ENCODE measurements at places on chromosomes 13 and 19.

DNA sequence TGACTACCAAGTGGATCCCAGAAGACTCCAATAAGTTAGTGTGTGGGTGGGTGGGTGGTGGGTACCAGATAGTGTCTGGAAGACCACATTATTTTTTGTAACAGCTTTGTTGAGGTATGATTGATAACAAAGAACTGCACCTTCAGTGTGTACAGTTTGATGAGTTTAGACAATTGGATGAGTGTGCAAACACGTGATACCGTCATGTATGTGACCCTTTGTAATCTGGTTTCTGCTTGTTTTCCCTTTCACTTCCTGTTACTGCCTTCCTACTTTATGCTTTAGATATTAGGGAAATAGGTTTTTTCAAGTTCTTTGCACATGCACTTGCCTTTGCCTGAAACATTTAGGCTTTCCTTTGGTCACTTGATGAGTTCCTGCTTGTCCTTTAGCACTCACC, 8.5 kb downstream of the RPL21 start:
- H3K27ac ChIP-seq: no peak overlapping the region
- H3K4me3 ChIP-seq: no peak overlapping the region
- H3K36me3 ChIP-seq: peaks cover 38% of the 10 kb centered on the region
- H3K27me3 ChIP-seq: no peaks in the 10 kb centered on the region
- DNase-seq: no peak

DNA sequence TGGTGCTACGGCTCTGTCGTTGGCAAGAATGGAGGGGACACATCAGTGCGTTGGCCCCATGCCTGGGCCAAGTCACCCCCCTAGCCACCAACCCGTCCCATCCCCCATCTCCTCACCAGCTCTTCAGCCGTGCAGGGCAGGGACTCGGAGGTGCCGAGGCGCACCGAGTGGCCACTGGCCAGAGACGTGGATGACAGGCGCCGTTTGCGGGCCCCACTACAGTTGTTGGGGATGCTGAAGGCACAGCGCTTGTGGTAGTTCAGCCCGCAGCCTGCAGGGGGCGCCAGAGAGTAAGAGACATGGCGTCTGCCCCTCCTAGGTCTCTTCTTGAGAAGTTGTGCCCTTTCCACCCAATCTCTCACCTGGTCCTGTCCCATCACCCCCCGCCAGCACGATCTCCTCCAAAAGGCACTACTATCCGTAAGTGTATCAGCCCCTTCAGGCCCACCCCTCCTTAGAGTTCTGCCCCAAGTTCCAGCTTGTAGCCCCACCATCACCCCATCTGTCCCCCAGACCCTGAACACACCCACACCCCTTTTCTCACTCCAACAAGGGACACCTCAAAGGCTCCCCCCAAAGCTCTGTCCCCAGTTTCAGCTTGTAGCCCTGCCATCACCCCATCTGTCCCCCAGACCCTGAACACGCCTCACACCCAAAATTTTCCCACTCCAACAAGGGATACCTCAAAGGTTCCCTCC, 12.4 kb downstream of the PRKD2 start:
- no peak overlapping the region for H3K27ac ChIP-seq
- no peak overlapping the region for H3K4me3 ChIP-seq
- H3K4me1 ChIP-seq: no peaks in the 10 kb centered on the region
- H3K27me3 ChIP-seq: no peaks in the 10 kb centered on the region
- peak; percentile 94 for DNase-seq
- H3K36me3 ChIP-seq: peaks cover 18% of the 10 kb centered on the region

GRCh38 chr13:57604442-57604841, 27.1 kb upstream of the PCDH17 start:
- H3K27ac ChIP-seq: no peak overlapping the region
- no peaks in the 10 kb centered on the region for H3K36me3 ChIP-seq
- H3K4me3 ChIP-seq: no peak overlapping the region
- DNase-seq: no peak

- DNase-seq: no peak
- no peak overlapping the region for H3K4me3 ChIP-seq
- no peak overlapping the region for H3K27ac ChIP-seq
- no peaks in the 10 kb centered on the region for H3K4me1 ChIP-seq
Measured at GRCh38 chr19:20611866-20612265, 46.3 kb upstream of the ZNF737 start.

DNA sequence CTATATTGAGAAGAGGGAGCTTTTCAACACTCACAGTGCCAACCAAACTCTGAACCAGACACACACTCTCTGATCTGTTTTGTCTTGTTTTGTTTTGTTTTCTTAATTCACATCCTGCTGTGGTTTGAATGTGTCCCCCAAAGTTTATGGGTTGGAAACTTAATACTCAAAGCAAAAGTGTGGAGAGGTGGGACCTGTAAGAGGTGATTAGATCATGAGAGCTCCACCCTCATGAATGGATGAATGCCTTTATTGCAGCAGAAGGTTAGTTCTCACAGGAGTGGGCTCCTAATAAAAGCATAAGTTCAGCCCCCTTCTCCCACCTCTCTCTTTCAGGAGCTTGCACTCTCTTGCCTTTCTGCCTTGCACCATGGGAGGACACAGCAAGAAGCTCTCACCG, 957.1 kb downstream of the PCDH9 start:
- no peaks in the 10 kb centered on the region for H3K27me3 ChIP-seq
- no peaks in the 10 kb centered on the region for H3K36me3 ChIP-seq
- DNase-seq: no peak
- no peaks in the 10 kb centered on the region for H3K4me1 ChIP-seq
- no peak overlapping the region for H3K27ac ChIP-seq
- H3K4me3 ChIP-seq: no peak overlapping the region

Measured in Karpas-422 (cell line).